ENCODE measurements at places on chromosomes 16 and 17. TPM values are rescaled to one million over a fixed set of nuclear protein-coding genes. Genes with fewer than 3 reads are reported as not detected.

DNA sequence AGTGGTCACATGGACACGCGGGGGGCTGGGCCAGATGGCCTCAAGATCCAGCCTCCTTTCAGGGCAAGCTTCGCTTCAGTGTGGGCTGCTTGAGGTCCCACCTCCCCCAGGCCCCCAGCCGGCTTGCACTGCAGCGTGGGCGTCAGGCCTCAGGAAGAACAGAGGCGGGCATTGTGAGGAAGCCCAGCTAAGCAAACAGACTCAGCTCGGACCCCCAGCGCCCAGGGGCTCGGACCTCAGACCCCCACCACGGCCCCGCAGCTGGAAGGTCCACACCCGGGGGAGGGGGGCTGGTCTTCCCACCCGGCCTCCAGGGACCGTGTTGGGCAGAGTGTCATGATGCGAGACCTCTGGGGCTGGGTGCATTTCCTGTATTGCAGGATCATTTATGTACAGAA lies 24.7 kb upstream of the ZNF469 start:
- DNase-seq, result no peak

GRCh38 chr16:19583665-19584300 lies 28.3 kb downstream of the VPS35L start:
- DNase-seq, result no peak

- no peak for DNase-seq
These were observed 88.5 kb downstream of the KCNJ12 start for GRCh38 chr17:21464611-21465021.

GRCh38 chr16:25988084-25988483 lies 296.3 kb downstream of the HS3ST4 start:
- no peak for DNase-seq

GRCh38 chr16:50643192-50643591 lies 37.9 kb downstream of the SNX20 start:
- DNase-seq, result no peak

GRCh38 chr17:43759836-43760235 lies 1.2 kb upstream of the SOST start:
- no peak for DNase-seq

DNA sequence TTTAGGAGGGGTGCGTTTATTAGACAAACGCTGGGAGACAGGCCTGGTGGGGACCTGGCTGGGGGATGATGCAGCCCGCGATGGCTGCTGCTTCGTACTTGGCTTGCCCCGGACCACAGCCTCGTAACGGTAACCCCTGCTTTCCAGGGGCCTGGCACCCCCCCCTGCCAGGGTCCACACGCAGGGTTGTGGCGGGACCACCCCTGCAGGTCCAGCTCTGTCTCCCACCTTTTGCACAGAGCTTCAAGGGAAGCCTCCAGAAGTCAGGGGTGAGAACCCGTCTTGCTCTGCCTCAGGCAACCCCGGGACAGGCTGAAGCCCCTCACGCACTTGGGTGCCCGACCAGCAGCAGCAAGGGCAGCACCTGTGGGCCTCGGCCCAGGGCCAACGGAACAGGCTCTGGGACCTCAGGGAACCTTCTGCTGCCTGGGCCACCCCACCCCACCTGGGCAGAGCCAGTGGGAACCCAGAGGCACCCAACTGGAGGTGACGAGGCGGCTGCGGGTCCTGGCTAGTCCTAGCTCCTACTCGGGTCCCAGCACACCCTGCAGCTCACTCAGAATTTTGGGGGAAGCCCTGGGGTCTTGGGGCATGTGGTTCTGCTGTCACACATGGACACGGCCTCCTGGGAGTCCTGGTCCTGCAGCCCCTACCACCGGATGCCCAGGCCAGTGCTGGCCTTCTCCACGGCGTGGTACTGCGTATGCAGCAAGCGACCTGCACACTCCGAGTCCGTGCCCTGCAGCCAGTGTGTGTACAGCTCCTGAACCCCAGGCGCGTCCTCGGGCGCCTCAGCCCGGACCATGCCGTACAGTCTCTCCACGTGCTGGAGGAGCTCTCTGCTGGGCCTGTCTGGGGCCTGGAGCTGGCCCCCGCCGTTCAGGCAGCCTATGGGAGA lies 3.1 kb downstream of the HAGHL start:
- DNase-seq, result no peak

Gene NME3
- total RNA-seq, result 38.3 TPM

Gene HOXB13
- total RNA-seq, result not detected

Gene NAGS
- 0.57 TPM for total RNA-seq
